ENCODE measurements at places on chromosomes 6 and 20. TPM values are rescaled to one million over a fixed set of nuclear protein-coding genes. Genes with fewer than 3 reads are reported as not detected.

GRCh38 chr6:45591306-45591705, 213.6 kb upstream of the SUPT3H start:
- no peak for DNase-seq
- H3K4me1 ChIP-seq: peaks cover 10% of the 10 kb centered on the region
- H3K36me3 ChIP-seq: no peaks in the 10 kb centered on the region
- no peak overlapping the region for H3K4me3 ChIP-seq

APOM gene
- polyA plus RNA-seq: 3.9 TPM

GPR6 gene
- polyA plus RNA-seq: not detected

ETV7 gene
- 0.18 TPM for polyA plus RNA-seq

- H3K27me3 ChIP-seq: peaks cover 8% of the 10 kb centered on the region
- no peaks in the 10 kb centered on the region for H3K36me3 ChIP-seq
- H3K4me3 ChIP-seq: no peak overlapping the region
- no peak for DNase-seq
- no peak overlapping the region for H3K27ac ChIP-seq
- H3K4me1 ChIP-seq: no peaks in the 10 kb centered on the region
Observed at GRCh38 chr6:24838081-24838480, 39.4 kb upstream of the ARMH2 start.

DNA sequence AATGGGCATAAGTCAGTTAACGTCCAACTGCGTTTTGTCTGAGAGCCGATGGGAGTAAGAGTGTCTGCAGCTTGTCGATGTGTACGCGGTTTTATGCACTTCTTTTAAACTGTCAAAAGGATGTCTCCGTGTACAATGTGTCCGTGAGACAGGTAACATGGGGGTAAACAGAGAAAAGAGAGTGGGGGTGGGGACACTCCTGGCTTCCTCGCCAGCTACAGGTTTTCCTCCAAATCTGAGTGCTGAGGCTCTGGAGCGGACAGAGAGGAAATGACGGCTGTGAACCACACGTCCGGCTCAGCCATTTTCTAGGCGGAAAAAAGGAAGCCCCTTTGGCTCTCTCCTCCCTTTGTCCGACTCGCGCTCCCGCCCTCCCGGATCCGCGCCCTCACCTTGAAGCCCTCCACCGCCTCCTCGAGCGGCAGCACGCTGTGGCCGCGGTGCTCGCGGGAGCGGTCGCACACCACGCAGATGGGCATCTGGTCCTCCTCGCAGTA, 916 bp downstream of the TRIM27 start:
- peaks cover 18% of the 10 kb centered on the region for H3K36me3 ChIP-seq
- no peaks in the 10 kb centered on the region for H3K27me3 ChIP-seq
- peaks cover 7% of the 10 kb centered on the region for H3K4me1 ChIP-seq
- DNase-seq: peak; percentile 37
- peak overlapping the region; percentile 99 for H3K4me3 ChIP-seq

DNA sequence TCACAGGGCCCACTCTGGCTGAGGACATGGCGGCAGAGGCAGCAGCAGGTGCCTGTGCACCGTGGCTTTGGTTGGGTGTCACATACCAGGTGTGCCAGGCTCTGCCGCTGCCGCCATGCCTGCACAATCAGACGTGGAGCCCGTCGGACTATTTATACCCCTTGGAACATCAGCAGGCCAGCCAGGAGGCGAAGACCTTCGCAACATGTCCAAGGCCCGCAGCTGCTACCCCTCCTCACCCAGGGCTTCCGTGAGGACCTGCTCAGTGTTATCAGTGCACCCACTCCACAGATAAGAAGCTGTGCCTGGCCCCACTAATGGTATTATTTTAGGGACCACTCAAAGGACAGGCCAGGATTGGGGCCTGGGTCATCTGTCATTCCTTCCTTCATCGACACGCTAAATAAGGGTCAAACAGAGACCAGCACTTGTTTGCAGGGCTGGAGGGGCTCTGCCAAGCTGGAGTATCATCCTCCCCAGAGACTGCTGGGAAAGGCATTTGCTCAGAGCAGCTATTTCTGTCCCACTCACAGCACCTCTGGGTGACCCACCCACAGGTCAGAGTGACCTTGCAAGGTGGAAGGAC, 109.2 kb downstream of the BMP7 start:
- H3K36me3 ChIP-seq: no peaks in the 10 kb centered on the region
- H3K27me3 ChIP-seq: no peaks in the 10 kb centered on the region
- H3K4me3 ChIP-seq: no peak overlapping the region
- no peak overlapping the region for H3K27ac ChIP-seq
- no peaks in the 10 kb centered on the region for H3K4me1 ChIP-seq

DNA sequence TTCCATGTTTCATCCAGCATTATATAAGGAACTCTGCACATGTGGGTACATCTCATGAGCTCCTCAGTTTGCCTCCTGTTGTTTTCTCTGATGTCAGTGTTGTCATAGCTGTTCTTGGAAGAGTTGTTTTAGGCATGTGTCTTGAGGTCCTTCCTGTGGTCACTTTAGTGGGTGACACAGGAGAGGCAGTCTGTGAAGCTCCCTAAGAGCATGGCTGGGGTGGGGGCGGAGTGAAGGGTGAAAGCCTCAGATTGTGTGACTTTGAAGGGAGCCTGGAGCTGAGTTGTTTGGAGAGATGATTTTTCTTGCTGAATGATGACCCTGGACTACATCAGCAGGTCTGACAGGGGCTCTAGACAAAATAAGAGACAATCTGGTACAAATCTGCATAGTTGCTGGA, 37.7 kb downstream of the PPP1R14C start:
- DNase-seq: no peak
- no peaks in the 10 kb centered on the region for H3K4me1 ChIP-seq
- no peaks in the 10 kb centered on the region for H3K27me3 ChIP-seq
- no peak overlapping the region for H3K4me3 ChIP-seq

DNA sequence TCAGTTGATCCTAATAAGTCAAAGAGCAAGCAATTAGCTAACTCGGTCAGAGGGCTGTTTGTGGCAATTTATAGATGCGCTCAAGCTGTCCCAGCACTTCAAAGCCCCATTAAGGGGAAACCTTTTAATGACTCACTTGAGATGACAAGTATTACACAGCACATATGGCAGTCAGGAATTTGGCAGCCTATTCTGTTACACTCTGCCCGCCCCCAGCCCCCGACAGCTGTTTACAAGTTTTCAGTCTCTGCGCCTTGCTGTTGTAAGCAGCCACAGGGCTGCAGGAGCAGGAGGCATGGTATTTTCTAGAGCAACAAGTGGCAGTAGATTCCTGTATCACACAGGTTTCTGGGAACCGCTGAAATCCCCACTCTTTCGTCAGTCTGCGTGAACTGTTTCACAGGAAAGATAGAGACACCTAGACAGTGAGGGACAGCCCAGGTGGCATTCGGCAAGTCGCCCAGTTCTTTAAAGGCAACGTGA, 263.0 kb downstream of the FOXC1 start:
- no peaks in the 10 kb centered on the region for H3K36me3 ChIP-seq
- no peak overlapping the region for H3K27ac ChIP-seq
- no peak overlapping the region for H3K4me3 ChIP-seq
- H3K27me3 ChIP-seq: no peaks in the 10 kb centered on the region
- peaks cover 10% of the 10 kb centered on the region for H3K4me1 ChIP-seq
- DNase-seq: peak; percentile 88

OR14J1 gene
- not detected for polyA plus RNA-seq

TTBK1 gene
- 0.03 TPM for polyA plus RNA-seq

DNA sequence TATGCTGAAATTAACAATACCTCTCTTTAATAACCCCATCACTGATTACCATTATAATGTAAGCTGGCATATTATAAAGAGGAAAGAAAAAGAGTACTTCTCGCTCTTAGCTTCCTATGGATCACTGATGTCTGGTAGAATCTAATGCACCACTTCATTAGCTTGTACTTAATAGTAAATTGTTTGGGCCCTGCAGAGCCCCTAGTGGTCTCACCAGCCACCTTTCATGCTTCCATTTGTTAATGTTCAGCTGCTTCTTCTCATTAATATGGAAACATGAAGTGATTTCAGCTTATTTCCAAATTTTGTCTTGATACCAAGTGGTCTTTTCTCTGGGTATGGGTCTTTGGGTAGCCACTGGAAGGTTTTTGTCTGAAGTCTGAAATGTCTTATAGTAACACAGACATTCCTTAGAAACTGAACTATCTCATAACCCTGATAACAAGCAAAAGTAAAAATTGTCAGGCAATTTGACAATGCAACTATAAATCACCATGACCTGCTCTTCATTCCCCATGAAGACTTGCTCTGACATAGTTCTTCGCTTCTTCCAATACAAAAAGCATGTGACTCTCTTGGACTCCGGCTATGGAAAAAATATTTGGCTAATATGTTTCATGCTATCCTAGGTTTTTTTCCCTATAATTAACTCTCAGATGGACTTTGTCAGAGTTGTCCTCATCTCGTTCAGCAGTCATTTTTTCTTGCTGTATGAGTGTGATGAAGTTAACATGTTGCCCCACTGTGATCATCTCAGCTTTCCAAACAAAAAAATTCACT, 395.8 kb upstream of the MARCKS start:
- no peak overlapping the region for H3K4me3 ChIP-seq
- H3K27me3 ChIP-seq: no peaks in the 10 kb centered on the region
- H3K27ac ChIP-seq: no peak overlapping the region
- H3K36me3 ChIP-seq: no peaks in the 10 kb centered on the region
- peaks cover 21% of the 10 kb centered on the region for H3K4me1 ChIP-seq
- DNase-seq: peak; percentile 65

- peaks cover 10% of the 10 kb centered on the region for H3K36me3 ChIP-seq
- no peak overlapping the region for H3K27ac ChIP-seq
- DNase-seq: no peak
Observed at GRCh38 chr6:63584566-63584965, 12.3 kb downstream of the LOC128125822 start.

DNA sequence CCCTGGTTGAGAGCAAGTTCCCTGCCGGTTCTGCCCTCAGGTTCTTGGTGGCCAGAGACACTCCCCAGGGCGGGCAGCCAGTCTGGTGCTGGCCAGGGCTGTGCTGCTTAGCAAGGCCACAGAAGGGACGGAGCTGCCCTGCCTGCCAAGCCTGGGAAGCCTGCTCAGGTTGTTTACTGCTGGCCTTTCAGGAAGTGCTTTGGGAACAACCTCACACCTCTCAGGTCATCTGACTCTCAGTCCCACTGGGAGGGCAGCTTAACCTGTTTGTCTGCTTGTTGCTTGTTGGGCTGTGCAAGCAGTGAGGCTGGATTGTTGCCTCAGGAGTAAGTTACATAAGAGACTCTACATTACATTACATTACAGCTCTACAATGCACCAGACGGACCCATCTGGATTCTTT, 75.8 kb upstream of the AFDN start:
- H3K27ac ChIP-seq: no peak overlapping the region
- no peaks in the 10 kb centered on the region for H3K27me3 ChIP-seq
- no peak overlapping the region for H3K4me3 ChIP-seq

DNA sequence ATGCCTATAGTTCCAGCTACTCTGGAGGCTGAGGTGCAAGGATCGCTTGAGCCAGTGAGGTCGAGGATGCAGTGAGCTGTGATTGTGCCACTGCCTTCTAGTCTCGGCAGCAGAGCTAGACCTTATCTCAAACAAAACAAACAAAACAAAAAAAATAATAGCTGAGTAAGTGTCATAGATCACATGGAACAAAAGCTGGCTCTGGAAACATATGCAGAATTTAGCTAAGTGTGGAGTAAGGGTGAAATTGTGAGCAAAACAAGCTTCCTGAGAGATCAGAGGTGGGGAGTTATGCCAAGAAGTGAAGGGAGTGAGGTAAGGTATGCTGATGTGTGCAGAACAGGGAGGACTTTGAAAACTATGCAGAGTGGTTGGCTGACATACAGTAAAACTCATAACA, 18.7 kb downstream of the SGK1 start:
- H3K36me3 ChIP-seq: no peaks in the 10 kb centered on the region
- no peaks in the 10 kb centered on the region for H3K27me3 ChIP-seq
- DNase-seq: peak; percentile 84
- peaks cover 12% of the 10 kb centered on the region for H3K4me1 ChIP-seq
- H3K4me3 ChIP-seq: no peak overlapping the region
- no peak overlapping the region for H3K27ac ChIP-seq

GRCh38 chr6:81909981-81910900, 157.8 kb upstream of the TENT5A start:
- no peaks in the 10 kb centered on the region for H3K4me1 ChIP-seq
- H3K27me3 ChIP-seq: no peaks in the 10 kb centered on the region
- no peak overlapping the region for H3K27ac ChIP-seq
- no peak overlapping the region for H3K4me3 ChIP-seq
- peak; percentile 69 for DNase-seq
- no peaks in the 10 kb centered on the region for H3K36me3 ChIP-seq

DNA sequence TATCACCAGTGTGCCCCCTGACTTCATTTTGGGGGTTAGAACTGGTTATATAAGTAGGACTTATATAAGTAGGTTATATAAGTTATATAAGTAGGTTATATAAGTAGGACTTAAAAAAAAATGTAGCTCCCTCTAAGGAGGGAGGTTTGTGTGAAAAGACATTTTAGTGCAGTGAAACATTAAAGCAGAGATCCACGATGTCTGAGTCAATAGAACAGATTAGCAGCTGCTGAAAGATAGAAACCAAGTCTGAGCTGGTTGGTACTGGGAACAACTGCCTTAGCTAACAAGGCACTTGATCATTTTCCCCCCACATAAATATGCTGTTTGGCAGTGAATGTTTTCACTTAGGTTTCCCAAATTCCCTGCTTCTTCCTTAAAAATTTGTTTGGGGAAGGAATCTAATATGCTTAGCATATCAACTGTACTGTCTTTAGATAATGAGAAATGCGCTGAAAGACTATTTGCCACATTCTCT, 2.1 kb upstream of the RPS12 start:
- H3K27me3 ChIP-seq: peaks cover 5% of the 10 kb centered on the region
- H3K4me3 ChIP-seq: peak overlapping the region; percentile 81
- H3K4me1 ChIP-seq: peaks cover 5% of the 10 kb centered on the region
- DNase-seq: peak; percentile 63
- H3K27ac ChIP-seq: peak overlapping the region; percentile 87

TINAG gene
- not detected for polyA plus RNA-seq

DNA sequence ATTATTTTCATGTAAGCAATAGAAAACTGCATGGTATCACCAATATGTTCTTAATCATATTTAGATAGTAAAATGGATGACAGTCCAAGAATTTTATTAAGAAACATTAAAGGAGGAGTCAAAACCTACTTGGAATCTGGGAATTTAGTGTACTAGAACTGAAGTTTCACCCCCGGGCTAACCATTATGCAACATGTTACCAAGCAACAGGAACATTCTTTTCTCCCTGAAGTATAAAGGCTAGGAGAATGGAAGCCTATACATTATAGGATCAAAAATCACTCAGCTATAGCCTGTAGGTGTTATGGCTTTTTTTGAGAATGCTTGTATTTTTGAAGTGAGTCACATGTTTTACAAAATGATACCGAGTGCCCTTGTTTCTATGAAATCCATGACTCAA, 538.3 kb downstream of the GRIK2 start:
- H3K27me3 ChIP-seq: no peaks in the 10 kb centered on the region
- H3K4me1 ChIP-seq: no peaks in the 10 kb centered on the region
- DNase-seq: no peak
- H3K27ac ChIP-seq: no peak overlapping the region
- H3K4me3 ChIP-seq: no peak overlapping the region

DNA sequence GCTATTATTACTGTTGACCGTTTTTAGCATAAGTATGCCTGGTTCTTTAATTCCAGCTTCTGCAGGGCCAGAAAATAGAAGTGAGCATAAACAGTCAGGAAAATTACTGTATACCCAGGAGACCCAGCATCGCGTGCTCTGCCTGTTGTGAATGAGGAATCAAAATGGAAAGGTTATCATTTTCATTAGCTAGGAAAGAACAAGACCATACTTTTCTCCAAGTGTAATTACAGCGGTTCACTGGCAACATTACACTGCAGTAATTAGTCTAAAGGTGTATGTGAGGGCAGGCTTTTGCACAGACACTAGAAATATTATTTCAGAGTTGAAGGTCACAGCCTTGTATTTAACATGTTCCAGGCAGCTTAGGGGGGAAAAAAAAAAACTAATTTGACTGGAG, 403.8 kb upstream of the SOX4 start:
- no peak overlapping the region for H3K4me3 ChIP-seq
- no peaks in the 10 kb centered on the region for H3K36me3 ChIP-seq
- H3K27me3 ChIP-seq: no peaks in the 10 kb centered on the region

GRCh38 chr6:119493980-119494379, 144.4 kb upstream of the MAN1A1 start:
- no peak overlapping the region for H3K4me3 ChIP-seq
- H3K27me3 ChIP-seq: no peaks in the 10 kb centered on the region
- DNase-seq: no peak

Measured in fibroblast of lung (primary cell).